AG08395 (cell line): ENCODE measurements at places on chromosomes 12 and 14.

DNA sequence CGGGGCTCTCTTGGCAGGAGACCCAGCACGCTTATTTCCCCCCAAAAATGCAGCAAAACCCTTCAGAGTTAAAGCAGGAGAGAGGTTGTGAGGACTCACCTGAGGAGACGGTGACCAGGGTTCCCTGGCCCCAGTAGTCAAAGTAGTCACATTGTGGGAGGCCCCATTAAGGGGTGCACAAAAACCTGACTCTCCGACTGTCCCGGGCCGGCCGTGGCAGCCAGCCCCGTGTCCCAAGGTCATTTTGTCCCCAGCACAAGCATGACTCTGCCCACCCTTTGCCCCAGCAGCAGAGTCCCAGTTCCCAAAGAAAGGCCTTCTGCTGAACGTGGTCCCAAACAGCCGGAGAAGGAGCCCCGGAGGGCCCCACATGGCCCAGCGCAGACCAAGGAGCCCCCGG lies 337.7 kb downstream of the TMEM121 start:
- DNase-seq, result no peak

- peak; percentile 85 for DNase-seq
Measured at GRCh38 chr12:127108360-127109215, 1158.4 kb upstream of the TMEM132C start.

DNA sequence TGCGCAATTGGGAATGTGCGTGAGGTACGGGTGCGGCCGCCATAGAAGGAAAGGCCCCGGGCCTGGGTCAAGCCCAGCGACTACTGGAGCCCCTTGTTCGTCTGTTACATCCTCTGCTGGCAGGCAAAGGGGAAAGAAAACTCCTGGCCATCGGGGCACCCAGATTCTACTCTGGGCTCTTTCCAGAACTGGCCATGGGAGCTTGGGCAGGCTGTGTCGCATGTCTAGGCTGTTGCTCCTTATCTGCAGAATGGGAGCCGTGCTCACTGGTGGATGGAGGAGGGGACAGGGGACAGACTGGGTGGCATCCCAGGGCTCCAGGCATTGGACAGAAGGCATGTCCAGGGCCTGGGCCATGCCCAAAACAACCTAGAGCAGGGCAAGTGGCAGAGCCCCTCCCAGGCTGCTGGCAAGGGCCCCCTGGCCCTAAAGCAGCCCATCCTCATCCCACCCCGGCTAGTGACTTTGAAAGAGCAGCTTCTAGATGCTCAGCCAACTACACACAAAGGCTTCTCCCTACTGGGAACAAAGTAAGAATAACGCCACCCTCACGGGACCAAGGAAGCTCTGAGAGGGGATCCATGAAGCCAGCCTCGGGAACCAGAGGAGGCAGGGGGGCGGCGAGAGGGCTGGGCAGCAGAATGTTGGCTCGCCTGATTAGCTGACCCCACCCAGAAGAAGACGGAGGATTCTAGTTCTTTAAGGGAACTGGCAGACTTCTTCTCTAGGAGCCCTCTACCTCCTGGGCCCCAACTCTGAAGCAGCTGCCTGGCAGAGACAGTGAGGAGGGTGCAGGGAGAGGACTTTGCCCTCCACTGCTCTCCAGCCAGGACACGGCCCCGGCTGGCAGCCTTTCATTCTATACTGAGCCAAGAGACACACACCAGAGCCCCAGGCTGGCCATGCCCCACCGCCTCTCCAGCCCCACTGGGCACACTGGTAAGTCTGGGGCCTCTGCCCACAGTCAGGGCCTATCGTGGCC lies 96.8 kb downstream of the SINHCAF start:
- no peak for DNase-seq

DNA sequence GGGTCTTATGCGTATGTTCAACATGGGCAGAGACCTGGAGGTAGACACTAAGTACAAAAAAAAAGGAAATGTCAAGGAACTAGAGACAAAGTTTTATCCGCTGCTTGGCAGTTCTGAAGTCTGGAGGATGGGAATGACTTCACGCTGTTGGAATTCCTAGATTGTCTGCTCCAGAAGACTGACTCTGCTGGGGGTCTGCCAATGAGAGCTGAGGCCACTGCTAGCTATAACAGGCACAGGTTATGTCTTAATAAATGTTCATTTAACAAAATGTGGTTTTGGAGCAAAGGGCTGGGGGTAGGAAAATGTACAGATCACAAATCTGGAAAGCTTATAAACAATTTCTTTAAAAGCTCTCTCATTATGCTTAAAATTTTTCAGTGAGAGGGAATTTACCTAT lies 5.9 kb downstream of the RNASE8 start:
- peak; percentile 79 for DNase-seq

DNA sequence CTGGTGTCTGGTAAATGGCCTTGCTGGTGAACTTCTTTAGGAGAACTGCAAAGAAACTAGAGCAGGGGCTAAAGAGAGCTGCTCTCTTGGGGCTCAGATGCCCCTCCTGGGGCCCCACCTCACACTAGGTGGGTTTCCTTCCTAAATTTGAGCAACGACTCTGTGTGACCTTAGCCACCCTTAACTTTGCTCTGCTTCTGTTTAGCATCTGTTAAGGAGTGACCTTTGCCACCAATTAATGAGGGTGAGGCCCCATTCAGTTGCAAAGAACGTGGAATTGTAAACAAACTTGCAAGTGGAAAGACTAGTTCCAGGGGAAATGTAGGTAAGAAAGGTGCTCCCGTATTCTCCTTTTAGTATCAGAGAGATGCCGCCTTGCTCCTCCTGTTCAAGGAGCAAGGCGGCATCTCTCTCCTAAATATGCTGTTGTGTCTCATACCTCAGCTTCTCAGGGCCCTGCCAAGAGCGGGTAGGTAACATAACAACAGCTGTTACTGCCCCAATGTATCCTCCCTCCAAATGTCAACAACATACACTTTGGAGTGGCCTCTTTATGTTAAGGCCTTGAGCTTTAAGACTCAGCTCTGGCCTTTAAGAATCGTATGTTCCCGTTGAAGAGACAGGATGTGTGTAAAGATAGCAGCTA lies 77.6 kb upstream of the FUT8 start:
- no peak for DNase-seq

DNA sequence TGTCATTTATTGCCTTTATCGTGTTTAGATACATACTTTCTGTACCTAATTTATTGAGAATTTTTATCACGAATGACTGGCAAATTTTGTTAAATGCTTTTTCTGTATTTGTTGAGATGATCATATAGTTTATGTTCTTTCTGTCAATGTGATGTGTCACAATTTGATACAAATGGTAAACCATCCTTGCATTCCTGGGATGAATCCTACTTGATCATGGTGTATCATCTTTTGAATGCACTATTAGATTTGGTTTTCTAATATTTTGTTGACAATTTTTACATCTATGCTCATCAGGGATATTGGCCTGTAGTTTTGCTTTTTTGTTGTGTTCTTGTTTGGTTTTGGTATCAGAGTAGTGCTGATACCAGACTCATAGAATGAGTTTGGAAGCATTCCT lies 185.1 kb downstream of the NUBPL start:
- no peak for DNase-seq

DNA sequence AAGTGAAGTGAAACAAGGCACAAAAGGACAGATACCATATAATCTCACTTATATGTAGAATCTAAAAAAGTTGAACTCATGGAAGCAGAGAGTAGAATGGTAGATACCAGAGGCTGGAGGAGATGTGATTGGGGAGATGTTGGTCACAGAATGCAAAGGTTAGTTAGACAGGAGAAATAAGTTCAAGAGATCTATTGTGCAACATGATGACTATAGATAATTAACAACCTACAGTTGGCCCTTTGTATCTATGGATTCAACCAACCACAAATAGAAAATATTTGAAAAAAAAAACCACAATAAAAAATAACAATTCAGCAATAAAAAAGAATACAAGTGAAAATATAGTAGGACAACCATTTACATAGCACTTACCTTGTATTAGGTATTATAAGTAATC lies 19.3 kb downstream of the CRADD start:
- no peak for DNase-seq

DNA sequence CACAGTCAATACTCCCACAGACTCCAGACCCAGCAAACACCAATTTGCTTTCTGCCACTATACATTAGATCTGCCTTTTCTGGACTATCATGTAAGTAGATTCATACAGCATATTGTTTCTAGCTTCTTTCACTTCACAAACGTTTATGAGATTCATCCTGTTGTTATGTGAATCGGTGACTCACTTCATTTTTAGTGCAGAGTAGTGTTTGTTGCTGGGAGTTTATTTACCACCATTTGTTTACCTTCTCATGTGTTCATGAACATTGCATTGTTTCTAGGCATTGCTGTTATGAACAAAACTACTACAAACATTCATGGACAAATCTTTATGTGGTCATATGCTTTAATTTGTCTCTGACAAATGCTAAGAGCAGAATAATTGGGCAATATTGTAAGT lies 807.8 kb upstream of the TMEM132C start:
- peak; percentile 15 for DNase-seq

- DNase-seq, result no peak
Measured at GRCh38 chr12:124964251-124964650, 24.7 kb downstream of the DHX37 start.

DNA sequence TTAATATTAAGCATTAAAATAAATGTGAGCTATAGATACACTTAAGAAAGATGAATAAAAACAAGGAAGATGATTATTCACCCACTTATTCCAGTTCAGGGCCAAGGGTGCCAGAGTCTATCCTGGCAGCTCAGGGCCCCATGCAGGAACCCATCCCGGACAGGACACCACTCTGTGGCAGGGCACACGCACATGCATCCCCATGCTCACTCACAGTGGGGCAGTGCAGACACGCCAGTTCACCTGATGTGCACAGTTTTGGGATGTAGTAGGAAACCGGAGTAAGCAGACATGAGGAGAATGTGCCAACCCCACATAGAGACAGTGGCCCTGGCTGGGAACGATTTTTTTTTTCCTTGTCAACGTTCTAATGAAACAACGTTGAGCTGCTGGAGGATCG lies 47.2 kb downstream of the DICER1 start:
- no peak for DNase-seq

- DNase-seq, result peak; percentile 45
Measured at GRCh38 chr14:102221026-102221425, 81.3 kb downstream of the WDR20 start.

DNA sequence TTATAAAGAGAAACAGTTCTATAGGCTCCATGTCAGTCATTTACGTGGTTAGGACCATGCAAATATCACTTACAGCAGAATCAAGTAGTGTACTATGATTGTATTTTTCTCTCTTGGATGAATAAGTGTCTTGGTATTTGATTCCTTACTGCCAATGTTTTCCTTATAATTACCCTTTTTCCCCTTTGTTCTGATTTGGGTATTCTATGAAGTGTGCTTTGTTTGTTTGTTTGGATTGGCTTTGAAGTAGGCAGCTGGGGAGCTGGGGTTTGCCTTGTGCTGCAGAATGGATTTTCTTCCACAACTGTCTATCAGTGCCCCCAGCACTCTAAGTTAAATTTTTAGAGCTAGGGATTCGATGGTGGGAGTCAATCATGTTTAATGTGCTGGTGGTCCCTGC lies 12.4 kb downstream of the TMEM120B start:
- DNase-seq, result no peak

DNA sequence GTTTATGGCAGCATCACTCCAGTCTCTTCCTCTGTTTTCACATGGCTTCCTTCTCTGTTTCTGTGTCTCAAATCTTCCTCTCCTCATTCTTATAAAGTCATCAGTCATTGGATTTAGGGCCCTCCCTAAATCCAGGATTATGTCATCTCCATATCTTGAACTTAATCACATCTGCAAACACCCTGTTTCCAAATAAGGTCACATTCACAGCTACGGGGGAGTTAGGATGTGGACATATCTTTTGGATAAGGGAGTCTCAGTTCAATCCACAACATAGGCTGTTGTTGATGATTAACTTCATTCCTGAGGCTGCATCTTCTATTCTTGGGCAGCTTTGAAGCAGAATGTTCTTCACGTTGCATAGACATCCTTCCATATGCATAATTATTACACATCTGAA lies 40.3 kb upstream of the NTF3 start:
- DNase-seq, result peak; percentile 38

GRCh38 chr12:64412459-64412858 lies 8.3 kb downstream of the XPOT start:
- DNase-seq, result no peak

- no peak for DNase-seq
Measured at GRCh38 chr12:79098530-79098929, 234.0 kb downstream of the SYT1 start.

GRCh38 chr12:124401704-124402221 lies 106.9 kb downstream of the RFLNA start:
- no peak for DNase-seq

DNA sequence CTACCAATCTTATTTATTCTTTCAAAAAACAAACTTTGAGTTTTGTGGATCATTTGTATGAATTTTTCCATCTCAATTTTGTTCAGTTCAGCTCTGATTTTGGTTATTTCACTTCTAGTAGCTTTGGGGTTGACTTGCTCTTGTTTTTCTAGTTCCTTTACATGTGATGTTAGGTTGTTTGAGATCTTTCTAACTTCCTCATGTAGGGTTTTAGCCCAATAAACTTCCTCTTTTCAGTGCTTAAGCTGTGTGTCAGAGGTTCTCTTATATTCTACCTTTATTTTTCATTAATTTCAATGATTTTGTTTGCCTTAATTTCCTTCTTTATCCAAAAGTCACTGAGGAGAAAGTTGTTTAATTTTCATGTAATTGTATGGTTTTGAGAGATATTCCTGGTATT lies 860.4 kb upstream of the FBXO33 start:
- no peak for DNase-seq

- no peak for DNase-seq
Measured at GRCh38 chr12:94171595-94171930, 23.2 kb downstream of the PLXNC1 start.

DNA sequence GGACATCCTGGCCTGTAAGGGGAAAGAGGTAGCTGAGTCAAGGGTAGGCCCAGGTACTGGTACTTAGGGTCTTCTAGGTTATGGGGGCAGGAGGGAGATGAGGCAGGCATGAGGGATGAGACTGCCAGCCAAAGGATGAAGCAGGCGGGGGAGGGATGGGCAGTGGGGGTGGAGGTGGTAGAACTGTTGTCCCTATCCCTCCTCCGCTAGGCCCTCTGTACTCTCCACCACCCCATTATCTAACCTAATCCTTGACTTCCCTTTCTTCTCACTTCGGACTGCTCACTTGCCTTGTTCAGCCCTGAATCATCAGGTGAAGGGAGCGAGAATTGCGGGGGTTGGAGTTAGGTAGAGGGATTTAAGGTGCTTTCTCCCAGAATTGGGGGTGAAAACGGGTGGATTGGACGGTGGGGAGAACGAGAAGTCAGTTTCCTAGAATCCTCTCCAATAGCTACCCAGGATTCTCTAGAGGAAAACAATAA lies 562 bp downstream of the PAN2 start:
- no peak for DNase-seq

- DNase-seq, result no peak
Measured at GRCh38 chr14:73627151-73627558, 14.8 kb downstream of the ACOT6 start.

DNA sequence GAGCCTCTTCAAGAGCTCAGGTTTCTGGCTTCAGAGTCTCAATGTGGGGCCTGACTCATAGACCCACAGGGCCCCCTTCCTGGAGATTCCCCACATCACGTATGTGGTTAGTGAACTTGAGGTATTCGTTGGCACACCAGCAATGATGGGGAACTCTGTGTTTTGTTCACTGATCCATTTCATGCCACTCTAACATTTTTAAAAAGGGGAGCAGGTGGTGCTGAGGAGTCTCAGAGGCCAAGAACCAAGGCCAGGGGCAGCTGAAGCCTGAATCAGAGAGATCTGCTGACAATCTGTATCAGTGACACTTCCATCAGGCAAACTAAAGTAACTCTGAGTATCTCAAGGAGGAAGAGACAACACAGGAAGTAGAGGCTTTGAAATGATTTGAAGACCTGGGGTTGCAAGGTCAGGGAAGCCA lies 323.4 kb downstream of the VRK1 start:
- DNase-seq, result no peak
